Activated CD4-positive, alpha-beta T cell treated with anti-CD3 and anti-CD28 coated beads for 24 hours (primary cell): ENCODE measurements at places on chromosomes 11 and 22.

DNA sequence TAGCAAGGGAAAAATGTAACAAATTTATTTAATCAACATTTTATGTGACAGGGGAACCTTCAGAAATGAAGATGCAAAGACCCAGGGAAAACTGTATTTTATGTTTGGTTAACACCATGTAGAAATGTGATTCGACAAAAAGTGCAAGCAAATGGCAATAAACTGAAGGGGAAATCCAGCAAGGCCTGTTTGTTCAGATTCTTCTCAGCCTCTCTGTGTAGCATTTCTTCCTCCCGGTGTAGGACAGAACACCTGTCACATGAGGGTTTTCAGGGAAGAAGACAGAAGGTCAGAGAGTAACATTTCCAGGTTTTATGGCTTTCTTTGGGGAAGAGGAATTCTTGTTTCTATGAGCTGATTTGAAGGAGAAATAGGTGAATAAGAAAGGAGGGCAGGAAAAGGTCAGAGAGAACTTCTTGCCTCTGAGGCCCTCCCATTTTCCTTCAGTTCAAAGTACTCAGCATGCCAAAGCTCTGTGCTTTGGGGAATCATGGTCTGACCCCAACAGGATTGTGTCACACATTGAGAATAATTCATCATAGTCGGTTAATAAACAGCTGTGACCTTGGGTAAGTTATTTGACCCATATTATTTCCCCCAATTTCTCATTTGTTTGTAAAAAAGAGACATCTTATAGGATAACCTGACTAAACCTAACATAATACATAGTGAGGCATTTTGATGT, 45.5 kb upstream of the ME3 start:
- no peak for DNase-seq

DNA sequence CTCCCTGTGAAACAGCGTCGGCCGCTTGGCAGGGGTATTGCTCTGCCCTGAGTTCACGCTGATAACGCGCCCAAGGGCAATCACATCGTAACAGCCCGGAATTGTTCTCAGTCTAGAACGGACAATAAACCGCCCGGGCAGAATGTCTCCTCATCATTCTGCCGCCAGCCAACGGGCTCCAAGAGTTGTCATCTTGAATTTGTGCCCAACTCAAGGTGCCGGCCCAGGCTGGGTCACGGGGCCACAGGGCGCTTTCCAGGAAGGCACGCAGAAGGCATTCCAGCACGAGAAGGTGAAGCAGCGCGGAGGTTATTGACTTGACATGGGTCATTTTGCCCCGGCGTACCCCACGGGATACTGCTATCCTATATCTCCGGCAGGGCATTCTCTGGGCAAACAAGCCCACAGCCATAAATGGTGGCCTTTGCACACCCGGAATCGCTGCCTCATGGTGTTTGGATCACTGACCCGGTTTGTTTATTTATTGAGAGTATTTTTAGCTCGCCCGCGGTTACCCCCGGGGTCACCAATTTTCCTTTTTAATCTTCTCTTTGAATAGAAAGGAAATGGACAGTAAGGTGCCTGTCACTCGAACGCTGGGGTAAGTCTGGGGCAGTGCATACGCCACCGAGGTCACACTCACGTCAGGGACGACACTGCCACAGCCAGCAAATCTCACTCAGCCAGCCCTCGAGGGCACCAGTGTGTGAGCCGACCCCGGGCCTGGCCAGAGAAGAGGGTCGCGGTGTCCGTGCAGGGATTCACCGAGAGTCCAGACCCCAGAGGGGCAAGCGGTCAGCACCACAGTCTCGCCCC, 72.4 kb upstream of the FGF3 start:
- DNase-seq: no peak

GRCh38 chr11:8807544-8808225, 103.3 kb upstream of the AKIP1 start:
- DNase-seq: no peak

DNA sequence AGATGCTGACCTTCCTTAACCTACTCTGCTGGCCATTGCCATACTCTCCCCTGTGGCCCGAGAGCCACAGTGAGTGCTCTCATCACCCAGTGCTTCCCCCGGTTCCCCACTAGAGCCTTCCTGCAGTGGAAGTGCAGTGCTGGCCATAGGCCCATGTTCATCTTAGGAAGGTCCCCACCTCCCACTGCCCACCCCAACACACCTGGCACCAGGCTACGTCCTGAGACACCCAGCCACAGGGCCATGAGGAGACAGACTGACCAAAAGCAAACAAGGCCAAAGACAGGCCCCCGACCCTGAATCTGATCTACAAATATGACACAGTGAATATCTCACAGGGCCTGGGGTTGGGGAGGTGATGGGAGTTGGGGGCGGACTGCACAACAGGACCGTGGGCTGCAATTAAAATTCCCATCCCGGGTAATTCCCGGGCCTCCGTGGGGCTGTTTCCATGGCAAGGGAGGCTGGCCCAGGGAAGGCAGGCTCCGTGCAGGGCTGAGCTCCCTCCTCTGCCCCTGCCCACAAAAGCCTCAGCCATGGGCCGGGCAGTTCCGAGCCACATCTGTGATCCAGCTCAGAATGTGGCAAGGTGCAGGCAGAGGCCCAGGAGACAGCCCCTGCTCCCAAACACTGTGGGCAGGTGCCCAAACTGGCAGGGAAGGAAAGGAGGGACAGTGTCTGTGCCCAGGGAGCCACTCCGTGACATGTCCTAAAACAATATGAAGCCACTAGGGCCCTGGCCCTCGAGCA, 5.1 kb upstream of the CHST1 start:
- no peak for DNase-seq

- DNase-seq: no peak
Observed at GRCh38 chr11:129278586-129279319, 86.6 kb upstream of the ARHGAP32 start.

- DNase-seq: no peak
Observed at GRCh38 chr11:8242499-8243280, 21.0 kb downstream of the LMO1 start.

DNA sequence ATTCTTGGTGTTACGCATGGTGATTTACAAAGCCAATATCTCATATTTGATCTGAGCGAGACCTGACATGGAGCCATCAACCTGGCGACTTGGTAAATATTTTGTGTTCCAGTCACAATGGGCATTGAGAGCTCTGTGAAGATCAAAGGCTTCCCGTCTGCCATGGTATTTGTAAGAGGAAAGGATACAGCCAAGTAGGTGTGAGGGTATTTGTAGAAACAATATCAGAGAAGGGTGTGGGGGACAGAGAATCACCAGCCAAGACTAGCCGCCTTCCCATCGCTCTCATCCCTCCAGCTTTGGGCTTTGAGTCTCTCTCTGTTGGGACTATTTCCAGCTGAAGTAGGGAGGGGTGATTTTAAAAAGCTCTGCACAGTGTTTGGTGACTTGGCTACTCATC, 173.4 kb upstream of the BDNF start:
- no peak for DNase-seq

DNA sequence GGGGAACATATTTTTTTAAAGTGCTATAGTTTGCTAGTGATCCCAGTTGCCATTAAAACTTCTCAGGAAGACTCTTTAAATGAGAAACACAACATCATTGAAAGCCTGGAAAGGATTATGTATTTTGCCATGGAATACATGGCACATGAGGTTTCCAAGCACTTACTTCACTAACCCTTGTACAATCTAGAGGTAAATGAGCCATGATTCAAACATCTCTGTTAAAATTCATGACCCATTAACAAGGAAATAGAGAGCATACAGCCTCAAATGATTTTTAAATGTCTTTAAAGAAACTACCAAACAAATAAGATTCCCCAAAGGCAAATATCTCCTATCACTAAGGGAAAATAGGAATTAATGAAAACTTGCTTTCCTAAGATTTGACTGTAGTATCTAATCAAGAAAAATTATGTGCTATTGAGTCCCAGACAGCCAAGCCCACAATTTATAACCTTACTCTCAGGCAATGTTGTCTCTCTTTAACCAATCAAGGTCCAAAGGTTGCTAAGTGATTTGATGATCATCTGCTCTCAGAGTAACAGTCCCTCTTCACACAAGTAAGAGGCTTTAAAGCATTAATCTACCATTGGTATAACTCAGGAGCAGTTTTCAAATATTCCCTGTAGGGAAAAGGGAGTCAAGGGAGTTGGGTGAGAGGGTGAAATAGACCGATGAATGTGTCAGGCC, 92.0 kb upstream of the DDI1 start:
- DNase-seq: no peak

DNA sequence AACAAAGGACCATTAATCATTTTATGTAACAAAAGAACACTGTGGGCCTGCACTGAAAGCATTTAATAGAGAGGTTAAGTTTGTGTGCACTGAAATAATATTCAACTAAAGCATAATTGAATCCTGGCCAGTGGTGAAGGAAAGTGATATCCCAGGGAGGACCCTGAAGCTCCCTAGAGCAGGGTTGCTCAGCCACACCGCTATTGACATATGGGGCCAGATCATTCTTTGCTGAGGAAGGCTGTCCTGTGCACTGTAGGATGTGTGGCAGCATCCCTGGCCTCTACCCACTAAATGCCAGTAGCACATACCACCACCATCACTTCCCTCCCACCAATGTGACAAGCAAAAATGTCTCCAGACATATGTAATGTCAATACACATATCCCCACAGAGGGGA, 166.1 kb upstream of the MTNR1B start:
- no peak for DNase-seq

DNA sequence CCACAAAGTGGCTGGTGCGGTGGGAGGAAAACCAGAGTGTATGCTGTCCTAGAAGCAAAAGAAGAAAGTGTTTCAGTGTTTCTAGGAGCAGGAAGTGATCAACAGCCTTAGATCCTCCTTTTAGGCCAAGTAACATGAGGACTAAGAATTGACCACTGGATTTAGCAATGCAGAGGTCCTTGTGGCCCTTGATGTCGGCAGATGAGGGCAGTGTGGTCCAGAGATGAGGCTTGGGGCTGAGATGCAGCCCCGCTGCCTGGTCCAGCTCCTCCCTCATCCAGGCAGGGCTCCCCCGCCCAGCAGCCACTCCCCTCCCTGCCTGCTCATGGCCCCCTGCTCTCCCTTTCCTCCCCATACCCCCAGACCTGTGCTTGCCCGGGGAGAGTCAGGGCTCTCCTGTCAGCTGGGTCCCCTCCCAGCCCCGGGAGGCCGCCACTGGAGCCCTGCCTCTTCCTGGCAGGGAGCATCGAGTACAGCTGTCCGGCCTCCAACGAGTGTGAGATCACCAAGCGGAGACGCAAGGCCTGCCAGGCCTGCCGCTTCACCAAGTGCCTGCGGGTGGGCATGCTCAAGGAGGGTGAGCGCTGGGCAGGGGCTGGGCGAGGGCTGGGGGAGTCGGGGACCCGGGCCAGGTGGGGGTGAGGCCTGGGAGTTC, 3.7 kb downstream of the TRMT112 start:
- no peak for DNase-seq

DNA sequence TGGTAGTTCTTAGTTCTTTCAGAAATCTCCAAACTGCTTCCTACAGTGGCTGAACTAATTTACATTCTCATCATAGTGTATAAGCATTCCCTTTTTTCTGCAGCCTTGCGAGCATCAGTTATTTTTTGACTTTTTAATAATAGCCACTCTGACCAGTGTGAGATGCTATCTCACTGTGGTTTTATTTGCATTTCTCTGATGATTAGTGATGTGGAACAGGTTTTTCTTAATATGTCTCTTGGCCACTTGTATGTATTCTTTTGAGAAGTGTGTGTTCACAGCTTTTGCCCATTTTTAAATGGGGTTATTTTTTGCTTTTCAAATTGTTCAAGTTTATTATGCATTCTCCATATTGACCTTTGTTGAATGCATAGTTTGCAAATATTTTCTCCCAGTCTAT, 459.3 kb downstream of the NTM start:
- DNase-seq: no peak

GRCh38 chr11:23856654-23857053, 640.2 kb upstream of the LUZP2 start:
- no peak for DNase-seq

DNA sequence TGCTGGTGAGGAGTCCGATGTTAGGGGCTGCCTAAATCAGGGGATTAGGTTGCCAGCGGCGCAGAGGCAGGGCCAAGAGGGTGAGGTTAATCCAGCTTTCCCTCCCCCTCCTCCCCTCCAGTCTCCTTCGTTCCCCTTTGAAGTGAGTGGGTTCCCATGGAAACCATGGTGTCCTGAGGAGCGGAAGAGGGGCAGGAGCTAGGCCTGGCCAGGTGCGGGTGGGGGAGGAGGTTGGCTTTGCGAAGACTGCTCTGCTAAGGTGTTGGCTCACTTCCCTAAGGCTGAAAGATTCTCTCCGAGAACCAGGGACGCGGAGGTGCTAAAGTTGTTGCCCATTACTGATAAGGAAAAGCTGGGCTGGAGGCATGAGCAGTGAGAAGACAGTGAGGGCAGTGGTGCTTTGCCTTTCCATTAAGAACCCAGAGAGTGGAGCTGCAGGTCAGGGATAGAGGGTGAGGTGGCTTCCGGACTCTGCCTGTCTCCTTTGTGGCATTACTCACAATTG, 124.6 kb downstream of the FEZ1 start:
- DNase-seq: no peak

DNA sequence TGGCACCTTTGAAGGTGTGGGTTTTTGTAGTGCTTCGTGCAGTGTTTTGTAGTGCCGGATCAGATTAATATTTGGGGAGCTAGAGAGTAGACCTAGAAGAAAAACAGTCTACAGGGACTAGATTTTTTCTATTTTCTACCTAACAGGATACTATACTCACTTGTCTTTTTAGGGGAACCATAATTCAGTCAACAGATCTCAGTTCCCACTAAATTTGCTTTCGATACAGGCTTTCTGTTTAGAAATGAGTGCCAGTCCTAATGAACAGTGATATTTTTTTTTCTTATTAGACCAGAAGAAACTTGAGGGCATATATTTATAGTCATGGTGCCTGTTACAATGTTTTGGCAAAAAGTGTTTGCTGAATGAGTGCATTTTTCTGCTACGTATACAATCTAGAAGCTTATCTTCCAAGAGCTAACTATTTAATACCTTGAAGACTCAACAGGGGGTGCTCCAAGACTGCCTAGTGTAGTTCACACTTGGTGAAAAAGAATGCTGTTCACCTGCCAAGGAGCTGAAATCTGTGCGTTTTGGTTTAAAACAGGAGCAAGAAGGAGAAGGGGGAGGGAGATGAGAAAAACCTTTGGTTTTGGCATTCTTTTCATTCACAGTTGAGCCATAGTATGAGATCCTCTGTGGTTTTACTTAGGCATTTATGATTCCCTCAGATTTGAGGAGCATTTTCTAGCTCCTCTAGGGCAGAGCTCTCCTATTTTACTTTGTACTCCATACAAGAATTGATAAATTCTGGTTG, 44.9 kb upstream of the VSTM5 start:
- DNase-seq: peak; percentile 6
